ENCODE measurements at places on chromosomes 7 and 10.

- no peak for DNase-seq
Observed at GRCh38 chr10:45253183-45253914, 62.1 kb downstream of the OR13A1 start.

GRCh38 chr7:55474944-55475854 is 97.1 kb downstream of the VOPP1 start:
- no peak for DNase-seq

GRCh38 chr7:27122077-27122910 is 8.3 kb downstream of the HOXA4 start:
- DNase-seq = no peak

GRCh38 chr7:88217675-88218428 is 2.0 kb downstream of the SRI start:
- DNase-seq = no peak

GRCh38 chr7:71707041-71707440 is 575.1 kb downstream of the GALNT17 start:
- DNase-seq = no peak

DNA sequence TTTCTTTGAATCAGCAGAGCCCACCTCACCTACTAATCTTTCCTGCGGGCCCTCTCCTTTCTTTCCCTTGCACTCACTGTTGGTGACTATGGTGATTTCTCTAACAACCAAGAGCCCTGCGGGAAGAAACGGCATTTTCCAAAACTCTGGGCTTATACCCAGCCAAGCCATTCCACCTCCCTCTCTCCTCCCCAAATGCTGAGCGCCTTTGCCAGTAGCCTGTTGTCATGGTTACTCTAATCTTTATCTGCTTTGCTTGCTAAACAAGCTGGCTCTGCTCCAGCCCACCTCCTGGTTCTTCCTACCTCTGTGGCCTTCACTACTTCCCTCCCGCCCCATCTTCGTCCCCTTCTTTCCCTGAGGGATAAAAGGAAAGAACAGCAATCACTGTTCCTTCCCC is 86.7 kb downstream of the DGKI start:
- no peak for DNase-seq

DNA sequence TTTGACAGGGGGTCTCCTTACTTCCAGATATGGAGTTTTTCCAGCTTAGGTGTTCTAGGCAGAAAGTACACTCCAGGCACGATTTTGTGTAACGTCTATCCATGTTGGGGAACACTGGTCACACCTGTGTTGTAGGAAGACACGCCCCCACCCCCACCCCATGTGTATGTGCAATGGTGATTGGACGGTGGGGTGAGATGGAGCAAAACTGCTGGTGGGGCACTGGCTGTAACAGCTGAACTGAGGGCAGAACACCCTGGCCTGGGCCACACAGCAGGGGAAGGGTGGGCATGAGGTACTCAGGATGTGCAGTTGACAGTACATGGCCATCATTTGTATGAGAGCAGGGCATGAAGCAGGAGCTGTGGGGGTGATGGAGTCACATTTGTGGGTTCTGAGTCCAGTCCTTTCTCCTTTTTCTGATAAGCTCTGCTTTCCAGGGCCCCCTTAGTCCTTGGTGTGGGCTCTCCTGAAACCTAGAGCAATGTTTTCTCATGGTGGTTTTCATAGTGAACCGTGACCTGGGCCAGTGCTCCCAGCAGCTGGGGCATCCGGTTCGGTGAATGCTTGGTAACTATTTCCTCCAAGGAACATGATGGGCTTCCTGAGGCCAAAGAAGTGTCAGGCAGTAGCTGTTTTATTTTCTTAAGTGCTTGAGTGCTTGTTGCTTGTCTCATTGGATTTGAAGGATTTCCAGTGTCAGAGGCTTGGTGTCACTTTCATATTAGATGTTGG is 63.4 kb upstream of the AQP1 start:
- no peak for DNase-seq

DNA sequence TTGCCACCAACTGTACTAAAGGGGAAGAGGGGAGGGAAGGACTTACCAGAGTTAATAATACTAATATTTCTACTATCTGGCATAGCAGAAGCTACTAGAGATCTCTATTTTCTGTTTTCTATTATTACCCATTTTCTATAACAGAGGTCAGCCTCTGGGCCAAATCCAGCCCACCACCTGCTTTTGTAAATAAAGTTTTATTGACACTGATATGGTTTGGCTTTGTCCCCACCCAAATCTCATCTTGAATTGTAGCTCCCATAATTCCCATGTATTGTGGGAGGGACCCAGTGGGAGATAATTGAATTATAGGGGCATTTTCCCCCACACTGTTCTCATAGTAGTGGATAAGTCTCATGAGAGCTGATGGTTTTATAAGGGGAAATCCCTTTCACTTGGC is 45.9 kb upstream of the CUL1 start:
- DNase-seq = no peak

- DNase-seq = no peak
Observed at GRCh38 chr10:100153239-100153825, 32.5 kb downstream of the ERLIN1 start.

DNA sequence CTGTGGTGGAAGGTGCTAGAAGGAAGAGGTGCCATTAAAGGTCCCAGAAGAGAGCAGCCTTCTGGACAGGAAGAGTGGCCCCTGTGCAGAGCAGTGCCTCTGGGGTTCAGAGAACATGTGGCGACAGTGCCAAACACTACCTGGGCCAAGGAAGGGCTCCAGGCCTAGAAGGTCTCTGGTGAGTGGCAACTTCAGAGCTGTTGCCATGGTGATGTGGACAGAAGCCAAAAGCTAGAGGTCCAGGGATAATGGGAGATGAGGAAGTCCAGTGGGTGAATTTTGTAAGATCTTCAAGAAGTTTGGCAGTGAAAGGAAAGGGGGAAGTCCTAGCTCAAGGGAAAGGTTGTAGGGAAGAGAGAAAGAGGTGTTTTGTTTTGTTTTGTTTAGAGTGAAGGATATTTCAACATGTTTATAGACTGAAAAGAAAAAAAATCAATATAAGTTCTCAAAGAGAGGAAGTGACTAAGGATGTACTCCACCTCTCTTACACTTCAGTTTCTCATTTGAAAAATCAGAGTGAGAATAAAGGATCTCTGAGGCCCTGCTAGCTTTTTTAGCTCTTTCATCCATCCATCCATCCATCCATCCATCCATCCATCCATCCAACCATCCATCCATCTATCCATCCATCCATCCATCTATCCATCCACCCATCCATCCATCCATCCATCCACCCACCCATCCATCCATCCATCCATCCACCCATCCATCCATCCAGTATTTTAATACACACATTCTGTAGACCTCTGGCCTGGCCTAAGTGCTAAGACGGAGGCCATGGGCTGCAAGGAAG is 77.1 kb upstream of the DUSP5 start:
- DNase-seq = no peak

GRCh38 chr7:6401536-6401935 is 46.2 kb downstream of the DAGLB start:
- no peak for DNase-seq

GRCh38 chr7:2202901-2203765 is 29.6 kb downstream of the MAD1L1 start:
- DNase-seq = no peak

DNA sequence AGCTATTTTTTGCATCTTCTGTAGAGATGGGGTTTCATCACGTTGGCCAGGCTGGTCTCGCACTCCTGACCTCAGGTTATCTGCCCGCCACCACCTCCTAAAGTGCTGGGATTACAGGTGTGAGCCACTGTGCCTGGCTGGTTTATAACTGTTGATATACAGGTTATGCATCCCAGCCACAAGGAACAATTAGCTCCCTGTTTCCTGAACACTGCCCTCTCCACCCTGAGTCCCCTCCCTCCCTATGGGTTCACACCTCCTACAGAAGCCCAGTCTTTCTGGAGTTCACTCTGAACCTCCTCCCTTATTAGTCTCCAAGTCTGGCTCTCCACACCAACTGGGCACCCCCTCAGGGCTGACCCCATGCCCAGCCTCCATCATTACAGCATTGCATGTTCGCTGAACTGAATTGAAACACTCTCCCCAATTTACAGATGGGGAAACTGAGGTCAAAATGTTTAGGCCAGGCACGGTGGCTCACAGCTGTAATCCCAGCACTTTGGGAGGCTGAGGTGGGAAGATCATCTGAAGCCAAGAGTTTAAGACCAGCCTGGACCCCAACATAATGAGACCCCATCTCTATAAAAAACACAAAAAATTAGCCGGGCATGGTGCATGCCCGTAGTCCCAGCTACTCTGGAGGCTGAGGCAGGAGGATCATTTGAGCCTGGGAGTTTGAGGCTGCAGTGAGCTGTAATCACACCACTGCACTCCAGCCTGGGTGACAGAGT is 1.7 kb upstream of the CLIP2 start:
- no peak for DNase-seq

GRCh38 chr7:30921540-30922401 is 10.1 kb downstream of the AQP1 start:
- DNase-seq = no peak

DNA sequence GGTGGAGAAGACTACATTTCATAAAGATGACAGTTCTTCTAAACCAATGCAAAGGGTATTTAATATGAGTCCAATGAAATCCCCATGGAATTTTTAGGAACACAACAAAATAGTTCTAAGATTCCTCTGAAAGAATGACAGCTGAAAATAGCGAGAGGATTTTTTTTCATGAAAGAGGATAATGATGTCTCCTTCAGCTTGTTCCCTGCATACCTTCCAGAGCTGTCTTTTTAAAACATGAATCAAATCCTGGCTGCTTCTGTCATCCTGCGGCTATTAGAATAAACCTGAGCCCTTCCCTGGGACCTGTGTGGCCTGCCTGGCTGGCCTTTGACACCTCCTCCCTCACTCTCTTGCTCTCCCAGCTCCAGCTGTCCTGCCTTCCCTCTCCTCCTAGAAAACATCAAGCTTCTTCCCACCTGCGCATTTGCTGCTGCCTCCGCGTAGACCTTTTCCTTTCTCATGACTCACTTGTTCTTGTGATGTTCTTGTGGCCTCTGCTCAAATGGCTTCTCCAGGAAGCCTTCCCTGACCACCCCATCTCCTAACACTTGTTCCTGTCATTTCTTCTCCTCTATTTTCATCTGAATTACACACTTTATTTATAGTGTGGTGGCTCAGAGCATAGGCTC is 57.4 kb downstream of the EEPD1 start:
- no peak for DNase-seq

DNA sequence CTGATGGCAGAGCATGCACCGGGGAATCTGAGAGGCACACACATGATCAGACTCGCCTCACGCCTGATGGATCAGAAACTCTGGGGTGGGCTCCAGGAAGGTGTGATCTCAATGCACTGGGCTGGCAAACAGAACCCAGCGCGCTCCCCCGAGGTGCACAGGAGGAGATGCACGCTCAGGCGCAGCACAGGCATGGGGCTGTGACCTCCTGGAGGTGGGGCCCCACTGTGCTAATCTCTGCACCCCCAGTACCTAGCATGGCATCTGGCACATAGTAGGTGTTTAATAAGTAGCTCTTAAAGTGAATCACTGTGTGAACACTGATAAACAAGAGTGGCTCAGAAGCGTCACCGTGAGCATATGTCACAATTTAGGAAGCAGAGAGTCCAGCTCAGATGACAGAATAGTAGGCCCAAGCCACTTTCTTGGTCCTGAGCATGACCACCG is 57.9 kb downstream of the PROSER2 start:
- no peak for DNase-seq

DNA sequence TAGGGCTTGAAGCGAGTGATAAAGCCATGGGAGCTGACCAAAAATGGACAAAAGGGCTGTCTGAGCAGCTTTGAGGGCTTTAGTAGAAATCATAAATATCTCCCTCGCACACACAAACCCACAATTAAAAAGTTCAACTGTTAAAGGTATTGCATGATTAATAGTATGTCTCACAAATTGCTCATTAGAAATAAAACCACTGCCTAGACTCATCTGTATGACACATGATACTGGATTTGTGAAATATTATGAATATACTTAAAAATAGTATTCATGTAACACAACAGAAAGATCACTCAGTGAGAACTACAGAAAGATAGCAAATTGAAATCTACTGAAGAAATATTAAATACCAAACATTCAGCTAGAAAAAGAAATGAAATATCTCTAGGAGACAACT is 11.9 kb upstream of the PTPN12 start:
- DNase-seq = no peak

DNA sequence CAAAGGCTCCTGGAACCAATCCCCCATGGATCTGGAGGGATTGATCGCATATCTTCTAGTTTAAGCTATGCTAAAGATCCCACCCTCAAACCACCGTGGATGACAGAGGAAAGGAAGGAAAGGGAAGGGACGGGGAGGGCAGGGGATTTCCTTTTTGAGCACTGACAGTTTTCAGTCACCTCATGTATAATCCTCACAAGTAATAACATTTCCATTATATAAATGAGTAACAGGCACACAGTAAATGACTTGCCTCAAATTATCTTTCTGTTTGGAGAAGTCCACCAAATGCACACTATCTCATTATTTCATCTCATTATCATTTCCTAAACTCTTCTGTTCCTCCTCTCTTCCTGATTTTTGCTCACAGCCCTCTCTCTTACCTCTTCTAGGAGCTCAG is 127.1 kb upstream of the AOAH start:
- no peak for DNase-seq

- DNase-seq = no peak
Observed at GRCh38 chr10:80484676-80485075, 30.6 kb downstream of the TSPAN14 start.

DNA sequence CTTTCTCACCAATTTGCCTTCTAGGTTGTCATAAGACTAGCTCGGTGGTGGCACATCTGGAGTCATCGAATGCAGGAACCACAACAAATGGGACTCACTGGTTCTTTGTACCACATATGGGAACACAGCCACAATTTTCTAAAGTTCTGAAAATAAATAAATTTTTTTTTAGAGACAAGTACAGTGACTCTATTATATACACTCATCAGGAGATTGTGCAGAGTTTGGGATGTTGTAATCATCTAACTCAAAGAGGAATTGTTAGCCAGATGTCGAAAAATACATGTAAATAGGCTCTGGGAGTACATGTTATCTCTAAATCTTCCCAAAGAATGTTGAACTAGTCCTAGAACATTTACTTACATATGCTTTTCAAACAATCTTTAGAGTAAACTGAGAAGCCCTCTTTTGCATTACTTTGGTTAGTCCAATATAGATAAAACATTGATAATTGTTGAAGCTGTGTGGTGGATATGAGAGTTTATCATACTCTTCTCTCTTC is 19.6 kb upstream of the SEPTIN7 start:
- no peak for DNase-seq

DNA sequence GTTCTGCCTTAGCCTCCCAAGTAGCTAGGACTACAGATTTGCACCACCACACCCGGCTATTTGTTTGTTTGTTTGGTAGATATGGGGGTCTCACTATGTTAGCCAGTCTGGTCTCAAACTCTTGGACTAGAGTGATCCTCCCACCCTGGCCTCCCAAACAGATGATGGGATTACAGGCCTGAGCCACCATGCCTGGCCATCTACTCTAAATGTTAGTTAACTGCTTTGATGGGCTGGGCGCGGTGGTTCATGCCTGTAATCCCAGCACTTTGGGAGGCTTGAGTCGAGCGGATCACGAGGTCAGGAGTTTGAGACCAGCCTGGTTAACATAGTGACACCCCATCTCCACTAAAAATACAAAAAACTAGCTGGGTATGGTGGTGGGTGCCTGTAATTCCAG is 74.8 kb downstream of the SEPTIN14 start:
- DNase-seq = no peak
